ENCODE measurements at places on chromosomes 2 and 18.

DNA sequence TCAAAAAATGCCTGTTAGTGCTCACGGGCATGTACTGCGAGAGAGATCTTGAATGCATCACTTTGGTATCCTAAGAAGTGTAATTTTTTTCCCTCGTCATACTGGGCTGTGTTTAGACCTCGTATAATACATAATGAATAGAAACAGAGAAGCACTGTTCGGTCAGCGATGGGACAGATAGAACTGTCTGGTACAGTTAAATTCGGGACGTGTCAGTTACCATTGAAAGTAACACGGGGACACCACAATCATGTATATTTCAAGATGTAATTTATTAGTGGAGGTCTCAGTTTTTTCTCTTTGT lies 1.8 kb downstream of the PKP4 start:
- DNase-seq, result no peak

DNA sequence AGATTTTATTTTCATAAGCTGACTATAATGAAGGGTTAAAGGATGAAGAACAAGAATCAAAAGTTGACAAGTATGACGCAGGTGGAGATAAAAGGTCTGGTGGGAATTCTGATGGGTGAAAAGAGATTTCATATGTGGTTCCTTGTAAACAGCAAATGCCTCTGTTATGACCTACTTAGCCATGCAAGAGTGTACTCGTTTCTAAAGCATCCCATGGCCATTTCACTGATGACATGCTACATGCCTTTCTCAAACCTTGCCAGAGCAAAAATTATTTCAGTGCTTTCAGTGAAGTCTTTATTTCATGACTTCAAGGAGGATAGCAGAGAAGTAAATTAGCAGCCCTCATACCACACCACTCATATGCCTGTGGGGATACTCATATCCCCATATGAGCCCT lies 71.7 kb downstream of the FEZ2 start:
- no peak for DNase-seq

GRCh38 chr2:141137122-141137693 lies 993.6 kb downstream of the LRP1B start:
- DNase-seq, result no peak

GRCh38 chr2:239256350-239256743 lies 144.5 kb downstream of the HDAC4 start:
- no peak for DNase-seq

- DNase-seq, result no peak
These were observed 205.1 kb downstream of the TNS1 start for GRCh38 chr2:217797661-217798069.

GRCh38 chr2:236507393-236508085 lies 62.1 kb upstream of the ACKR3 start:
- no peak for DNase-seq

GRCh38 chr18:22355598-22355997 lies 62.1 kb downstream of the CTAGE1 start:
- no peak for DNase-seq

DNA sequence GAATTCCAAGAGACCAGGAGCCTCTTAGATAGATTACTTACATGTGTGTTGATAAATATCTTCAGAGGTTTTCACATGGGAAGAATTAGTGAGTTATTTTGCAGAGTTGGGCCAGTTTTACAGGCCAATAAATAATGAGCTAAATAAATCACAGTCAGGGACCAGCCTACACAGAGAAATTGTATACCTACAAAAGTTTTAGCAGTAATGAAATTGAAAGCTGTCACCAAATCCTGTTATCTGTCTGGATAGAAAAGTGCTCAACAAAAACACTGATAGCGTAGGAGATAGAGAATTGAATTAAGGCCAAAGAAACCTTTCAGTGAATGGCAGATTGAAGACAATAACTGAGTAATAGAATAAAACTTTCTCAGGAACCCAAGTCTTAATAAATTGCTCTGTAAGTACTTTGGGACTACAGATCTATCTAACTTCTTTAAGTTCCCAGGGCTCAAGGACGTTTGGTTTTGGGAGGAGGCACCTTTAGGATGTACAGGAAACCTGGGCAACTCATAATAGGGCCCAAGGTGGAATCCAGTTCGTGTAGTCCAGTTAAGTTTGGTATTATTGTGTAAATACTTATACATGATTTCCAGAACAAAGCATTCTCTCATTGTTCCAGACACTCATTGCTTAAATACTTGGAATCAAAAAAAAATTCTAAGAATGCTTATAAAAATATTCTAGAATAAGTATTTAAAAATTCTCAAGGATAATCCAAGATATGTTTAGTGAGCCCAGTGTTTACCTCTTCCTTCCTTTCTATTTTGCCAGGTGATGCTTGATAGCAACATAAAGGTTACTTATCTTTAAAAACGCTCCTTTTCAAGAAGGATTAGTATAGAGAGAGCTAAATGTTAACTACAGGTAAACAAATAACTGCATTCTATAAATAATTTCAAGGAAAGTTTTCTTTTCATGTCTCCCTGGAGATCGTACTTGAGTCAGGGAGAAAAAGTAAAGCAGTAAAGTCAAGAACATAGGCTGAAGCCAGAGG lies 134.5 kb downstream of the NCKAP5 start:
- no peak for DNase-seq

- peak; percentile 75 for DNase-seq
These were observed 2.0 kb upstream of the GAL3ST2 start for GRCh38 chr2:241774419-241775222.
